ENCODE measurements at places on chromosomes 6 and 20. TPM values are rescaled to one million over a fixed set of nuclear protein-coding genes. Genes with fewer than 3 reads are reported as not detected.

Gene CPNE5
- total RNA-seq = not detected

GRCh38 chr6:43101497-43101896, 25.4 kb downstream of the PTK7 start:
- DNase-seq = no peak

DNA sequence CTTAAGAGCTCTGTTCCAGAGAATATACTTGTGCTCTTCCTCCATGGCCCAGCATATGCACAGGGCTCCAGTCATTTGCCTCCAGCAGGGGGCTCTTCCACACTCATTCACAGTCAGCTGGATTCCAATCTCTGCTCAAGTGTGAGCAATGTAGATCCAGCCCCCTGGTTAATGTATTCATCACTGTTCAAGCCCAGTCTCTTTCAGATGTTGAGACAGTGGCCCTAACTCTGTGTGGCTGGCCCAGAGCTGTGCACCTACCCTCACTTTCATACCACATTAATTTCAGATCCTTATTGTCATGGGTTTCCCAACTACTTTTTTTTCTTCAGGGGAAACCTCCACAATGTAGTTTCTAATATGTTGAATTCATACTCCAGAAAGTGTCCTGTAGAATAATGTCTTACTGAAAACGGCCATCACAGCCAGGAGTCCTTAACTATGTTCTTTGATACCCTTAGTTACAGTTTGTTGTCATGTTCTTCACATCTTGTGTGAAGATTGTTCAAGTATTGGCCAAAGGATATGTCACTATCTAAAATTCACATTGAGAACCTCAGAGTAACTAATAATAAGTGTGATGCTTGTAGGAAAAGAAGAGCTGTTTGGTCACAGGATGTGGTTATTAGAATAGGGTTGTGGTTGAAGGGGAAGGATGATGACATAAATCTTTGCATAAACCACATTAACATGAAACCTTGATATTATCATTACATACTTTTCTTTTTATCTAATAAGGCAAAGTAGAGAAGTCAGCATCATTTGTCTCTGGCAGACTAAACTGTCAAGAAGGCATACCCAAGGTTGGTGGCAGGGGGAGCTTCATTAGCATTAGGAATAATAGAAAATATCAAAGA, 14.4 kb upstream of the HLA-DQA1 start:
- no peak for DNase-seq

- no peak for DNase-seq
Measured at GRCh38 chr6:170202416-170203135, 88.3 kb downstream of the DLL1 start.

Gene RIMS1
- total RNA-seq = 8.3 TPM

GRCh38 chr6:81326881-81327561, 425.5 kb downstream of the TENT5A start:
- peak; percentile 68 for DNase-seq

DNA sequence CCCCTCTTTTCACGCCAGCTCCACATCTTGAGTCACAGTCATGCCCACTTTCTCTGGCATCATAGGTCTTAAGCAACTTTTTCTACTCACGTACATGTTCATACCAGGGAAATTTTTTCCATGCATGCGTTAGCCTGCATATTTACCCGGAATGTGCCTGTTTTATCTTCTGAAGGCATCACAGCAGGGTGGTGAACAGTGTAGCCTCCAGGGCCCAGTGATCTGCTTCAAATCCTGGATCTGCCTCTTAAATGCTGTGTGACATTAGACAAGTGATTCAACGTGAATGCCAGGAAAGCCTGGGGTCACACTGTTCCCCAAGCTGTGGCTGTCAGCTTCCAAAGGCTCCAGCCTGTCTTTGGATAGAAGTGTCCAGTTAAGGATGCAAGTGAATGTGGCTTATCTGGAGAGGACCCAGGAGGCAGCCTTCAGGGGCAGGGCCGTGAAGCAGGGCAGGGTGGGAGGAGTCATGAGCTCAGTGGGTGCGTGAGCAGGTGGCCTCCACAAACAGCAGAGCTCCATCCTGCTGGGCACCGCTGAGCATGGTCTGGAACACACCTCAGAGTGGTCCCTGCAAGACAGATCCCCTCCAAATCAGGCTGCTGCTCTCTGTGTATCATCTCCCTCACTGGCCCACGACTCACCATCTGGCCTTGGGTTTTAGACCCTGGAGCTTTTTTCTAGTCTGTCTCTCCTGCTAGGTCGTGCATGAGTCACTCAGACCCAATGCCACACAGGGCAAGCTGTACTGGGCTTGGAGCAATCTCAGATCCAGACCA, 30.4 kb upstream of the CD93 start:
- peak; percentile 68 for DNase-seq

GRCh38 chr6:53290537-53291510, 57.9 kb downstream of the ELOVL5 start:
- no peak for DNase-seq

DNA sequence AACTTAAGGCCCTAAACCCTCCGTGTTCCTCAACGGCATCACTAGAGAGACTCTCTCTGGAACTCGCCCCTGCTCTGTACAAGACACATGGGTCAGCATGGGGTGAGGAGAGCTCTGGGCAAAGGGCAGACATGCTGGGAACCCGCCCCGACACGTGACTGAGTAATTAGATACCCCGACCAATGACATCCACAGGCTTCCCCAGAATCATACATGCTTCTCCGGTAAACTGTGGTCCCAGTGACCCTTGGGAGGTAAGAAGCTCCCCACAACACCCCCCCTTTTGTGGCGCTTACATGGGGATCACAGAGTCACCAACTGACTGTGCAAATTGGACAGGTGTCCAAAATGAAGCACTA, 31.7 kb upstream of the RPS6KA2 start:
- no peak for DNase-seq

DNA sequence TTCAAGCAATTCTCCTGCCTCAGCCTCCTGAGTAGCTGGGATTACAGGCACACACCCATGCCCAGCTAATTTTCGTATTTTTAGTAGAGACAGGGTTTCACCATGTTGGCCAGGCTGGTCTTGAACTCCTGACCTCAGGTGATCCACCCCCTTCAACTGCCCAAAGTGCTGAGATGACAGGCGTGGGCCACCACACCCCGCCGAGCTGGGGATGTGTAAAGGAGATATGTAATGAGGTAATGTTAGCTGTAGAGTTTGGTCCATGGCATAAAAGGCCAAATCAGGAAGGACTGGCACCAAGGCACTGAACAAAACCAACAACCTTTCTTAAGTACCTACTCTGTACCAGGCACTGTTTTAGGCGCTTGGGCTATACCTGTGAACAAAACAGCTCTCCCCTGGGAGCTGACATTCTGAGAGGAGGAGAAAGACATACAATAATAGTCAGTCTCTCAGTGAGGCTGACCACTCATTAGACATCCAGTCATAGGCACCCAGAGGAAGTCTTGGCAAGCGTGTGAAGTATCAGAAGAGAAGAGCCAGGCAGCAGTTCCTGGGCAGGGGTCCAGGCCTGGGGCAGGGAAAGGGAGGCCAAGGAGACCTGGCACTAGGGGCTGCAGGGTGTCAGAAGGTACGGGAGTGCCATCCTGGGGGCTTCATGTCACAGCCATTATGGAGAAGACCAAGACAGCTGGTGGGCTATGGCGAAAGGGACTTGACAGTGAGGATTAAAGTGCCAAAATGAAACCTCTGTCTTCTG, 164.8 kb upstream of the DTNBP1 start:
- no peak for DNase-seq

Gene APOBEC2
- not detected for total RNA-seq

- no peak for DNase-seq
Measured at GRCh38 chr6:50717734-50718457, 4.6 kb downstream of the TFAP2D start.

Gene EBF4
- total RNA-seq = under 0.01 TPM

Gene NOX3
- total RNA-seq = not detected

Gene TNFRSF6B
- 2.9 TPM for total RNA-seq

Gene CST1
- not detected for total RNA-seq

- DNase-seq = peak; percentile 58
Measured at GRCh38 chr20:48163505-48163904, 378.2 kb upstream of the SULF2 start.

Gene BTN1A1
- under 0.01 TPM for total RNA-seq

- DNase-seq = peak; percentile 91
Measured at GRCh38 chr6:11653028-11653583, 115.6 kb downstream of the TMEM170B start.

GRCh38 chr6:35142588-35143569, 1.7 kb upstream of the TCP11 start:
- peak; percentile 93 for DNase-seq

DNA sequence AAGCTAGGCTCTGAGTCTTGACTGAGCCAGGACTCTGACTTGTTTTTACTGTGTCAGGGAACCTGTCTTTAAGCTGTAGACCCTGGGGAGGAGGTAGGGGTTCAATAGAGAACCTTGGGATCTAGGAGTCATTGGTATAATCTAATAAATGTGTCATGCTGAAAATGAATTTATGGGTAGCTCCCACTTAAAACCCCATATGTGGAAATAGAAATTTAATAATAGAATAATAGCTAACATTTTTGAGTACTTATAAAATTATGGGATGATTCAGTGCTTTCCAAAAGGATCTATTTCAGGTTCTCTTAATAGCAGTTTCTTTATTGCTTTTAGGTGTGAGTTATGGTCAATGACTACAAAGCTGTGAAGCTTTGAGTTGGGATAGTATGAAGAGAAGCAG, 41.7 kb downstream of the CTNNBL1 start:
- DNase-seq = no peak

Gene XKR7
- total RNA-seq = under 0.01 TPM

- peak; percentile 81 for DNase-seq
Measured at GRCh38 chr20:37408302-37409193, 62.6 kb downstream of the SRC start.

Gene TP53TG5
- not detected for total RNA-seq

Gene GTSF1L
- total RNA-seq = not detected

Gene PPP1R3G
- 3.3 TPM for total RNA-seq

GRCh38 chr6:53201270-53201669, 52.6 kb upstream of the GCM1 start:
- peak; percentile 3 for DNase-seq

GRCh38 chr20:60993433-60994044, 258.5 kb upstream of the CDH4 start:
- no peak for DNase-seq

GRCh38 chr6:110181131-110182030, 1.2 kb downstream of the CDC40 start:
- DNase-seq = peak; percentile 72

DNA sequence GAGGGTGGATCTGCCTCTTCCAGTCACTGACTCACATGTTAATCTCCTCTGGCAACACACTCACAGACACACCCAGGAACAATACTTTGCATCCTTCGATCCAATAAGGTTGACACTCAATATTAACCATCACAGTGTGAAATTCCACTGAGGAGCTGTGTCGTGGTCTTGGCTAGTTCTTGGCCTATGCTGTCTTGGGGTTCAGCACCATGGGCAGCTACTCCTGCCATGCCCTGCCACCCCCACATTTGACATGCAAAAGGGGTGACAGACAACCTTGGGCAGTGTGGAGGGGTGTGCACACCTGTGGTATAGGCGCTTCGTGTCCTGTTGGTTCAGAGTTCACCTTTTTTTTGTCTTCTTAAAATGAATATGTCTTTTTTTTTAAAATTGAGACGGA, 25.8 kb downstream of the ANKRD6 start:
- DNase-seq = peak; percentile 31

DNA sequence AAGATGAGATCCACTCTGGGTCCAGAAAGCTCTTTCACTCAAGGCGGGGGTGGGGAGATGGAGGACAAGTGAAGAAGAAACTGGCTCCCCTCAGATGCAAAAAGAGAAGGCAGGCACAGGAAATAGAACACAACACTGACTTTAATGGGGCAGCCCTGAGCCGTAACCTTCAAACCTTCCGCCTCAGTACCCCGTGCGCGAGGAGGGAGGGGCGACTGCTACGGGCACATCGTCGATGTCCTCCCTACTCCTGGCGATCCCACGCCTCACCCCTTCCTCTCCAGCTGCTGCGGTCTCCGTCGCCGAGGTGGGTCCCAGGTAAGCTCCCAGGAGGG, 3.9 kb downstream of the SPEF1 start:
- DNase-seq = no peak

DNA sequence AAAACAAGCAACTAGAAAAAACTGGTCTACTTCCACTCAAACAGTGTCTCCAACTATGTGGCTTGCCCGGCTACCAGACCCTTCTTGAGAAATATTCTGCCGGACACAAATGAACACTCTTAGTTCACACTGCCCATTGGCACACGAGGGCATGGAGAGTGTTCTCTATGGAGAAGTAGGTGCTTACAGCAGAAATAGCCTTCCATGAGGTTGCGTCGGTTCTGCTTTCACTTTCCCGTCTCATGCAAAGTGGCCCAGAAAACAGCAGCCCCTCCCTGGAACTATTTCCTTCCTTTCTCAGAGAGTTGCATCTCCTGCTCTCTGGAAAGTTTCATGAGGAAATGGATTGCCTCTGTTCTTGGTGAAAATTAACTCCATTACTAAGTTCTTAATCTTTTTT, 9.5 kb upstream of the HLA-DOA start:
- DNase-seq = peak; percentile 59

Gene TBC1D32
- total RNA-seq = 17.4 TPM

DNA sequence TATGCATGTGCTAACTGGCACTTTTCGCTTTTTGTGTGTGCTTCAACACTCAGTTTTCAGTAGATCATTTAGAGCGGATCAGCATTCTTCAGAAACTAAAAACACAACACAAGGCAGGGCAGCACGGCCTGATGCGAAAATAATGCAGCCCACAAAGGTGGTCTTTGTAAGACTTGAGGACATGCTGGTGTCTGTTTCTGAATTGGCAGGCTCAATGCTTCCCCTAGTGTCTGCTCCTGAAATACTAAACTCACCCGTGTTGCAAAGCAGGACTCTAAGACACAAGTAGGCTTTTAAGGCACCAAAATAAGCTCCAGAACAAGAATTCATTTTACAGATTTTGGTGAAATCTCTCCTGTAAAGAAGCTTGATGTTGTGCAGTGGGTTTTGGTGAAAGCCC, 676.5 kb downstream of the TENT5A start:
- DNase-seq = peak; percentile 4

Gene NKX2-2
- not detected for total RNA-seq

- no peak for DNase-seq
Measured at GRCh38 chr20:14336686-14337085, 726 bp downstream of the FLRT3 start.

- DNase-seq = no peak
Measured at GRCh38 chr20:41222296-41222695, 85.0 kb downstream of the PLCG1 start.

DNA sequence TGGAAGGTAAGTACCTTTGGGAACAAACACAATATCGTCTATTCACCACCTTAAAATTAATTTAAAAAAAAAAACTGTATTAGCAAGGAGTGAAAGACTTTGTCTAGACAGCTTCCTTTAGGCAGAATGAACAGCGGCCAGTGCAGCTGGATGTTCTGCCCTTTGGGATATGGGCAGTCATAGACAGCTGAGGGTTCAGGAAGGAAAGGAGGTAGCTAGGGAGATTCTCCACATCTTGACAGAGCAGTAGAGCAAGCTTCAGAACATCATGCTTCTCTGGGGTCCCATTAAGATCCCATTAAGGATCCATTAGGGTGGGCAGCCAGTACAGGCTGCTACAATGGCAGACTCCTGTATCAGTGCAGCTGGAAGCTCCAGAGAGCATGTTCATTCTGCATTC, 46.5 kb upstream of the PLCB4 start:
- no peak for DNase-seq

All from osteoblast (primary cell).